ENCODE measurements at places on chromosomes 7 and 10.

DNA sequence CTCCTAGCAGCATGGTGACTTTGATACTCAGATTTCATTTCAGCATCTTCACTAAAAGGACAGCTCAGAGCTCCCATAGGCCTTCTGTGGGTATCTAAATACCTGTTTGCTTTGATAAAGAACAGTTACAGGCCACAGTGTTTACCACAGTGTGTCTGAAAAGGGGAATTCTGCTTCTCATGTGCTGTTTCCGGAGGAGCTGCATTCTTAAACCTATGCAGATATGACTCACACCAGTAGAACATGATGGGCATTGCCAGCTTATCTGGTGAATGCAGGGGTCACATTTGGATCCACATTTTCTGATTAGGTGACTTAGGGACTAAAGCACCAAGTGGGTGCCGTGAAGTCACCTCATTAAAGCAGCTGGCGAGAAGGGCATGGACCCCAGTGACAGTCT, 52.6 kb downstream of the TRRAP start:
- no peak for DNase-seq

DNA sequence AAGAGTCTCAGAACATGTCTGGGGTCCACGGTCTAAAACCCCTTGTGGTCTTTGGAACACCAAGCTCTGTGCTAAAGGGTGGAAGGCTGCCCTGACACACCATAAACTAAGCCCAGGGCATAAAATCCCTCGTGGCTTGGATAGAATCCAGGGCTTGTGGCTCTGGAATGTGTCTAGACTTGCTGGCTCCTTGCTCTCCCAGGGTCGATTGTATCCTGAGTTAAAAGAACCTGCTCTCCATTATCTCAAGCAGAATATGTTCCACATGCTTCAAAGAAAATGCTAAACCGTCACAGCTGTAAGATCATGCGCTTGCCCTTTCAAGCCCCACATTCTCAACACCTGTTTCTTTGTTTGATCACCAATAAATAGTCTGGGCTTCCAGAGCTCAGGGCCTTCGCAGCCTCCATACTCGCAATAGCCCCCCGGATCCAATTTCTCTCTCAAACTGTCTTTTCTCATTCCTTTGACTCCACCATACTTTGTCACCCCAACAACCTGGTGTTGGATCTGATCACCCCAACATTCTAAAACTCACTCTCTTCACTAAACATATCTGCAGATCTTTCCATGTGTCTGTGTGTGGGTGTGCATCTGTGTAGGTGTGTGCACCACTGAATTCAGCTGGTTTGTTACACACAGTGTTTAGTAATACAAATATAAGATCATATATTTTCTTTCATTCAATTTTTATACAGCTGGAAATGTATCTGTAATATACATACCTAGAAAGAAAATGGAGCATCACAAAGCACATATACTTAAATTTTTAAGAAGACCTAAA, 238.5 kb downstream of the ZMYND11 start:
- DNase-seq = peak; percentile 74

DNA sequence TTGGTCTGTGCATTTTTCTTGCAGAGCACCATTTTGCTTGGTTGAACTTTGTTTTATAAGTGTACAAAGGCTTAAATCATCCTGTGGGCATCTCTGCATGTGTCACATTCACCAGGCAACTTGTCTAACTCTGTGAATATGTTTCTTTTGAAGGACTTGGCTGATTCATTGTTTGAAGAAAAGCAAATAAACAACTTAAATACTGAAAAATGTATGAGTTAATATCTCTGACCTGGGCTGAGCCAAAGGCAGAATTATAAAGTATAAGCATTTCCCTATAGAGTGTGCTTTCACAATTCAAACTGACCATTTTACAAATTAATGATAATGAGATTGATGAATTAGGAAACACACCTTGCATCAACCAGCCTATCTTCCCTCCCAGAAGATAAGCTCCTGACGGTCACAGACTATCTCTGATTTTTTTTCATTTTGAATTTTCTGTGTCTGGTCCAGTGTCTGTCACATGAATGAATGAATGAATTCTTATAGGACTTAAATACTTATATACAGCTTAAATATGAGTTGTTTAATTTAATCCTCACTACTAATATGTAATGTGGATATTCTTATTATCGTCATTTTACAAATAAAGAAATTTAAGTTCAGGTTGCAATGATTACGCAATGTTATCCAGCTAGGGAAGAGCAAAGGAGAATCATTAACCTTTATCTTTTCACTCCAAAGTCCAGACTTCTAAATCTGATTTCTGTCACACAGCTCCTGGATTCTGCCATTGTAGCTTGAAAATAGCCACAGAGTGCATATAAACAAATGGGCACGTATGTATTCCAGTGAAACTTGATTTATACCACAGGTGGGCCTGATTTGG, 182.0 kb upstream of the PHYHIPL start:
- DNase-seq = no peak

DNA sequence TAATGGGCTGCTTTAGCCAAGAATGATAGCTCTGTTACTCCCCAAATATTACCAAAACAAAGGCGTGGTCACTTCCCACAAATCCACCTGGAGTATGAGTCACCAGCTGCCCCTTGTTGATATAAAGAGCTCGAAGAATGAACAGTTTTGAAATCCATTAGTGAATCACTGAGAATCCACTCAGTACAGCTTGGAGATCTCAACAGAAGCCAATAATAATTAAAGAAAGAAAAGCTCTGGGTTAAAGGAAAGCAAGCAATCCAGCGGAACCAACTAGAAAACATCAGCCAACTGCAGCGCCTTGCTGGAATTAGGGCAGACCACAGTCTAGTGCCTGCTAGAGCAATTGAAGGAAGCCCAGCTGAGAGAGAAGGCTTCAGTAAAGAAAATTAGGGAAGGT, 576.0 kb upstream of the C7orf33 start:
- DNase-seq = no peak

DNA sequence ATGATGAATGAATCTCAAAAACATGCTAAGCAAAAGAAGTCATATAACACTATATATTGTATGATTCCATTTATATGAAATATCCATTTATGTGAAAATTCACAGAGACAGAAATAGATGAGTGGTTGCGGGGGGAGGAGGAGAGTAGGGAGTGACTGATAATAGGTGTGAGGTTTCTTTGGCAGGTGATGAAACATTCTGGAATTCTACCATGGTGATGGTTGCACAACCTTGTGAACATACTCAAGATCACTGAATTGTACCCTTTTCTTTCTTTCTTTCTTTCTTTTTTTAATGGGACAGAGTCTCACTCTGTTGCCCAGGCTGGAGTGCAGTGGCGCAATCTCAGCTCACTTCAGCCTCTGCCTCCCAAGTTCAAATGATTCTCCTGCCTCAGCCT, 10.7 kb downstream of the SVOPL start:
- DNase-seq = no peak

- no peak for DNase-seq
Measured at GRCh38 chr7:157938211-157938610, 601.4 kb downstream of the DNAJB6 start.

DNA sequence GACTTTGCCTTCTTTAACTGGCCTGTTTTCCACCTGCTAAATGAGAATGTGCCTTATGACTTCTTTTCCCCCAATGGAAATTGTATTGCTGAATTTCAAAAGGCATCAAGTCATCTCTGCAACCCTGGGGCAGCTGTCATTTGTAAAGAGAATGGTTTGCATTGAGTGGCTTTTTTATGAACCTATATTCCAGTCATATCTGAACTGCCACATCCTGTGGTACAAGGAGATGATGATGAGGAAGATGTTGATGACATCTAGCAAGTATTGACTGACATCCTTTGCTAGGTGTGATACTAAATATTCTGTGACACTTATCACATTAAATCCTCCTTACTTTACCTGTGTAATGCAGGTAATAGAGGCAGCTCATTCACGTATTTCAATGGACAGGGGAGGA, 88.3 kb upstream of the KIAA1217 start:
- no peak for DNase-seq

GRCh38 chr7:121330053-121330833, 1.4 kb downstream of the WNT16 start:
- no peak for DNase-seq

DNA sequence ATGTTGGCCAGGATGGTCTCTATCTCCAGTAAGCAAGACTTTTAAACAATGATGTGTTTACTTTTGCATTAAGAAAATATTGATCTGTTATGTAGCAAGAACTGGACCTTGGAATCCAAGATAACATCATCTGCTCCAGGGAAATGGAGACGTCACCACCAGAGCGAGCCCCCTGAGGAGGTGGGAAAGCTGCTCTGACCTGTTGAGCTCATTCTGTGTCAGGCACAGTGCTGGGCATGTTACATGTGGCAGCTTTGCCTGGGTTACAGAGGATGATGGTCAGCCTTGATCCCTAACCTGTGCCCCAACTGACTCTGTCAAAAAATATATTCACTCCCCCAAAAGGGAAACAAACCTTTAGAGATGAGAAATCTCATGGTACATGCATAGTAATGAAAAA, 436.3 kb downstream of the SORCS1 start:
- no peak for DNase-seq

- DNase-seq = no peak
Measured at GRCh38 chr7:158080899-158081445, 506.7 kb downstream of the PTPRN2 start.

- no peak for DNase-seq
Measured at GRCh38 chr7:73623798-73624668, at the start of gene MLXIPL. TSS of gene MLXIPL (minus strand) at chr7:73624522. CDS start at chr7:73624492, 30 bp downstream.

DNA sequence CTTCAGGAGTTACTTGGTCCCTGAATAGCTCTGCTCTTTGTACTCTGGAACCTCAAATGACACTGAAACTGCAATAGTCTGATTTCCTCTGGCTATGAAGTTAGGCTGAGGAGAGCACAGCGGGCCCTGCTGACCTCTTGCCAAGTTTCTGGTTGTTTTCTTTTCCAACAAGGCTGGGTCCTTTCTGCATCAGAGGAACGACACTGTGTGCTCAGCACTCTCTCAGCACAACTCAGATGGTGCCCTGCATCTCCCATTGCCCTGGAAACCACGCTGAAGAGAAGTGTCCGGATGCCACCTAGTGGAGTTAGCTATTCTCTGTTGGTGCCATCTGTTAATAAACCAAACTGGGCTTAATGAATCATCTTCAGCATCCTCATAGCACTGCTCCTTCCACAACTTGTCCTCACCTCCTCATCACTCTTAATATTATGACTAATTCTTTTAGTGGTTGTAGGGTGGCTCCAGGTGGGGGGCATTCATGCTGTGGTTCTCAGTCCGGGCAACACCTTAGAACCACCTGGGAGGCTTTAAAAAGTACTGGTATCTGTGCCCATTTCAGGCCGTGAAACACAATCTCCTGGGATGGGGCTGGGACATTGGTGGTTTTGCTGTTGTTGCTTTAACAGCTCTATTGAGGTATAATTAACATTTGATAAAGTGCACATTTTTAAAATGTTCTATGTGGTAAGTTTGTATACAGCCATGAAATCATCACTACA, 8.2 kb upstream of the EFCAB10 start:
- DNase-seq = peak; percentile 74

DNA sequence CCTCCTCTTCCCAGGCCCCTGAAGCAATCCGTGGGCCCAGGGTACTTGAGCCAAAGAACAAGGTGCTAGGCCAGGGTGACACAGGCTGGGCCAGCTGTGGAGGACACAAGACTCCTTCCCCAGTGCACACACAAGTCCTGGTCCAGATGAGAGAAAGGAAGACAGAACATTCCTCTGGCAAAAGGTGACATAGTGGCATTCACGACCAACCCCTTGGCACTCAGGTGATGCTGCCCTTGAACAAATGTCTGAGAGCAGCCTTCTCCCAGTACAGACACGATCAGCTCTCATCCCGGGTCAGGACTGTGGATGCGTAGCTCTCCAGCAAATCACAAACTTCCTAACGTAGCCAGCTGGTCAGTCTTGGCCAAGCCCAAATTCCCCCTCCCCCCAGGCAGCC, 118.5 kb downstream of the OAT start:
- no peak for DNase-seq

DNA sequence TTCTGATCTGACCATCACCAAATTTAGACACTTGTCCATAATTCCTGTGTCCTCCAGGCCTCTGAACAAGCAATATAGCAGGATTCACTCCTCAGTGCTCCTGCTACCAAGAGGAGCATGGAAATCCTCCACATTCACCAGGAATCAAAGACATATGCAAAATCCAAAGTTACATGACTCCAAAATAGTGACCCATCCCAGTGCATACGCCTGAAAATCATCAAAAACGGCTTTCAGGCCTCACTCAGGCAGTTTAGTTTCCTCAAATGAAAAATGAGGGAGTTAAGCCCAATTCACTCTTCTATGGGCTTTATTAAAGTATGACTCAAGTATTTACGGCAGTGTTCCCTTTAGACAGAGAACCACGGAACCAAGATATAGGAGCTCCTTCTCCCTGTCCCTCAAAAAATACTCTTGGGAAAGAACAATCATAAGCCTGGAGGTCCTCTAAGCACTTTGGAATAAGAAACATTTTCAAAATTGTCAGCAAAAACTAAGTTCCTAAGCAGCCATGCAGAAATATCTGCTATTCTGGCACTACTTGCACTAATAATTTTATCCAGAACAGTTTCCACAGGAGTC, 240.7 kb downstream of the PARD3 start:
- no peak for DNase-seq

GRCh38 chr10:82628373-82628772, 753.4 kb downstream of the NRG3 start:
- no peak for DNase-seq

- DNase-seq = no peak
Measured at GRCh38 chr7:81638198-81638597, 131.6 kb downstream of the HGF start.

GRCh38 chr7:139658908-139659675, 118.7 kb downstream of the HIPK2 start:
- DNase-seq = no peak

DNA sequence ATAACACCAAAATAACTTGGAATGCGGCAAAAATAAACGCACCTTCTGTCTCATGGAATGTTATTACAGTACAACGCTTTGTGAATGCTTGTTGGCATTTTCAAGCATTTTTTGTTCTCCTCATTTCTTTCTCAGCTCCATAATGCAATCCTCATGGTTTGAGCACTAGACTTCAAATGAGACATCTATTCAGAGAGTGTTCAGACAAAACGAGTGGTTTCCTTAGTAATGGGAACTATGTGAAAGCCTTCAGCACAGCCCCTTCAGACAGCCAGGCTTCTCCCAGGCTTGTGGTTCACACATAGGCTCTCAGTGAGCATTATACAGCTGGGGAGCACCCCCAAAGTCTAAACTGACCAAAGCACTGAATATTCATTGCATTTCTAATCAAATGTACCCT, 8.6 kb upstream of the LRRN3 start:
- no peak for DNase-seq

DNA sequence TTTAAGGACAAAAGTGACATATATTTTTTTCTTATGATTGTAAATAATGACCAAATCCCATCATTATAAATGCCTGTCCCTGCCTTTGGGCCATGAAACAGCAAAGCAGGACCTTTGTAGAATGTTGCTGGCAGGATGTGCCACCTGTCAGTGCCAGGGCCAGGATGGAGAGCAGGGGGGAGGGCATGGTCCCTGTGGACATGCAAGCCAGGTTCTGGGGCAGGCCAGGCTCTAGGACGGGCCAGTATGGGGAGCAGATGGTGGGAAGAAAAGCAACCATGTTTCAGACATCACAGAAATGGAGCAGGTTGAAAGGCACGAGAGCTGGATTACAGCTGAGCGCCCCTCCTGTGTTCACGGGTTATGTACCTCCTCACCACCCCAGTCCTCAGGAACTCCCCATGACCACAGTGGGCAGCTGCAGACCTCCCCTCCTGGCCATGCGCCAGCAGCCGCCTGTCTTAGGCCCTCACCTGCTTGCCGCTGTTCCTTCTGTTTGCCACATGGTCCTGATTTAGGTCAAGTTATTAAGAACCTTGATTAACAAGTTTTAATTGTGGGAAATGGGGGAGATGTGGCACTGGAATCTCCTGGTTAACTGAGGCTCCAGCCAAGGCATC, 210.4 kb downstream of the PAXIP1 start:
- DNase-seq = no peak

- DNase-seq = no peak
Measured at GRCh38 chr7:152344253-152344652, 91.5 kb downstream of the KMT2C start.
